Stimulated activated CD4-positive, alpha-beta T cell treated with anti-CD3 and anti-CD28 coated beads, Interleukin-1b, Interleukin-23, amount 100 ng/mL, for 48 hours (primary cell): ENCODE measurements at places on chromosomes 16 and 17.

DNA sequence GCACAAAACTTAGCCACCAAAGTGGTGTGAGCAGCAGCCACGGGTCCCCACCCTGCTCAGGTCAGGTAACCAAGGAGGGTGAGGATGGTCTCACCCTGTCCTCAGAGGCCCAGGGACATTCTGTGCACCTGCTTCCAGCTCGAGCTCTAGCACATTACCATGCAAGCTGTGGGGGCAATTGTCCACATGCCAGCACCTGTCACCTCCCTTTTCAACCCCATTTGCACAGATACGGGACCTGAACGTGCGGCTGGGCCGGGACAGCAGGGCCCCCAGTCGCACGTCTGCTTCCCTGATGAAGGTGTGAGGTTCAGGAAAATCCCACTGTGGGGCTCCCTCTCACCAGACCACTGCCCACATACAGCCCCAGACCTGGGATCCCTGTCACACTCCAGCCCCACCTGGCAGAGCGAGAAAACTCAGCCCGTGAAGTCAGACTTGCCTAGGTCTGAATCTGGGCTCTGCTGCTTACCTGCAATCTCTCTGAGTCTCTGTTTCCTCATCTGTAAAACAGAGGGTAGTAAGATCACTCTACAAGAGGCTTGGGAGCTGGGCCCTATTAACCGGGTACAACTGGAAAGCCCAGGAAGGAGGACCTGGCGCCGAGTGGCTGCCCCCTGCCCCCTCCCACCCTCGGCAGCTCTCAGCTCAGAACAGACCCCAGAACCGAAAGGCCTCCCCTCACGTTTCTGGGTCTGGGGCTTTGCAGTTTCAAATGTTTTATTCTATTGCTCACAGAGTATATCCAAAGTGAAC is 7.9 kb downstream of the WFIKKN2 start:
- no peak for DNase-seq

- DNase-seq, result no peak
Measured at GRCh38 chr17:41369023-41369422, 590 bp downstream of the KRT33B start.

DNA sequence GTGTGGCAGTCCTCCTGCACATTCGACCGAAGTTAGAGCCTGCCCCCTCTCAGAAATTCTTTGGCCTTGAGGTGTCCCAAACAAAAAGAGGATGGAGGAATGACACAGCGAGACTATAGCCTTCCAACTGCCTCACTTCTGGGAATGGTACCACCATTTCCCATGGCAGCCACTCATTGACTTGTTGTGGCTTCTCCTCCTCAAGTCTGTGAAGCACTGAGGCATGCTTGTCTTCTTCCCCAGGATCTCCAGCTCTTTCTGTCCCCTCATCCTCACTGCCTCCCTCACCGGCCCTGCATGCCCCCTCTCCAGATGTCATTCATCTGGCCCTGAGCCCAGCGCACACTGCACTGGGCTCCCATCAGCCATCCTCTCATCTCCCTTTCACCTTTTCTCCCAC is 43.7 kb upstream of the DNAH9 start:
- DNase-seq, result no peak

- DNase-seq, result no peak
Measured at GRCh38 chr17:8485491-8485890, 49.8 kb downstream of the NDEL1 start.

DNA sequence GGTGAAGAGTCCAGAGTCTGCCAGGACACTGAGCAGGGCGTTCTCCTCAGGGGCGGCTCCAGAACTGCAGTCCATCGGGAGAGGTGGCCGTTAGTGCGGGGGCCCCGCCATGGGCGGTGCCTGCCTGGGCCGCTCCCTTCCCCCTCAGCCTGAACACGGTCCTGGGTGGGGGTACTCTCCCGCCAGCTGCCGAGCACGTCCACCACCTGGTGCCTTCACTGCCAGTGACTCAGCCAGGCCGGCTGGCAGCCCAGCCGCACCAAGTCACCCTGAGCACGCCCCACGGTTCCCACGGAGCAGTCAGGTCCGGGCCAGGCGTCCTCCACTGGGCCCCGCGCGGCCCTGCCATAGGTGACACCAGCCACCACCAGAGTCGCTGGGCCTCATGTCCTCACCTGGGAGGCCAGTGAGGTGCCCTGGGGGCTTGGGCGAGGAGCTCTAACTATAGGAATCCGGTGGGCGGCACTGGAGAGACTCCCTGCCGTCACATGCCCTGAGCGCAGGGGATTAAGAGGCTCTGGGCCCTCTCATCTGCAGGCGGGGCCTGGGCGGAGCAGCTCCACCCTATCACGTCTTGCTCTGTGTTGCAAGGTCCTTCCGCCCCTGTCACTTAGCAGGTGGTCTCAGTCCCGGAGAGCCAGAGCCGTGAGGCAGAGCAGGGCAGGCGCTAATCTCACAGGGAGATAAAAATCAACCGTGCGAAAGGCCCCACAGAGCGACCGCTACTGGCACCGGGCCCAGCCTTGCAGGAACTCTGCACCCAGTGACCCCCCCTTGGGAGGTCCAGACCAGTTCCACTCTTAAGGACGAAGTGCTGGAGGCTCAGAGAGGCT is 14.3 kb downstream of the PIEZO1 start:
- DNase-seq, result no peak

DNA sequence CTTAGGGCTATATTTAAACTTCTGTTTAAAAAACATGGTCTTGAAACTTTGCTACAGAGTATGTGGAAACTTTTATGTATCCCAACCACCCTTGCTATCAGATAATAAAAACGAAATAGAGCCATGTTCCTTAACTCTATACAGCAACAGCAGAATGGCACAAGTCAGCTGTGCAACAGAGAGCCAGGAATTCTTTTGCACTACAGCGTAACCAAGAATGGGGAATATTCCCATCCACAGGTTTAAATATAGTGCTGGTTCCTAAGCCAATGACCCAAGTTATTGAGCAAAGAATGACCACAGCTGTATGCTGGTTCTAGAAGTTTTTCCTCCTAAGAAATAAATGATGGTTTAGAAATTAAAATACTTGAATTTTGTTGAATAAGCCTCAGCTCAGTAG is 33.1 kb downstream of the SETD6 start:
- DNase-seq, result no peak

GRCh38 chr16:54779549-54779948 is 151.1 kb upstream of the IRX5 start:
- no peak for DNase-seq

GRCh38 chr17:20114466-20114865 is 105.3 kb downstream of the SPECC1 start:
- no peak for DNase-seq
